ENCODE measurements at places on chromosomes 6 and 20.
A peak's percentile ranks its signal among the peaks of the same experiment; 100 is the strongest.

DNA sequence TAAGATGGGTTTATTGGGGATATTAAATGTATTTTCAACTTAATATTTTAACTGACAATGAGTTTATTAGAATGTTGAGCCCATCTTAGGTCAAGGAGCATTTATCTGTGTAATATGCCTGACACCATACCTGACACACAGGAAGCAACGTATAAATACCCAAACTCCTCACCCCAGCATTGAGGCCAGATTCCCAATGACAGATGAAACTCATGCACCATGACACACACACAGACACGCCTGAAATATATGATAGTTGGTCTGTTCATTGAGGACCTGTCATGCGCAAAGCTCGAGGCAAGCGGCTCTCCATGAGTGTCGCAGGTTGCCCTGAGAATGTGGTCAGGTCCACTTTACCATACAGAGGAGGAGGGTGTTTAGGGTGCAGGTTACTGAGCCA is 64.1 kb downstream of the GFOD1 start:
- no peak for DNase-seq

- peak; percentile 61 for DNase-seq
Measured at GRCh38 chr6:7073821-7074525, 33.8 kb upstream of the RREB1 start.

DNA sequence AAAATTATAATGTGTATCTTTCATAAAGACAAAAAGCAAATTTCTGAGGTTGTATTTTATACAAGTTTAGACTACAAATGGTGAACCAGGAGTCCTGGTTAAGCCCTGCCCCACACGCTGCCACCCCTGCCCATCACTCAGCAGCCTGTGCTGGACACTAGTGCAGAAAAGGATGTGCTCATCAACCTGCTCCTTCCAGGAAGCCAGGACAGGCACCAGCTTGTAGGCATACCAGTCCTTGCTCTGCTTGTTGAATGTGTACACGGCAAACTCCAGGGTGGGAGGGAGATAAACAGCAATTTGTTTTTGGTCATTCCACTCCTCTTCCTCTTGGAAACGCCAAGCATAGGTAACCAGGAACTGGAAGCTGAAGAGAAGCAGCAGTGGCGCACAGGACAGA is 18.1 kb downstream of the CST9L start:
- no peak for DNase-seq

GRCh38 chr6:146183831-146184230 is 155.0 kb downstream of the GRM1 start:
- no peak for DNase-seq

- no peak for DNase-seq
Measured at GRCh38 chr6:109740787-109741186, 49.7 kb downstream of the FIG4 start.

- no peak for DNase-seq
Measured at GRCh38 chr6:89281779-89282246, 33.3 kb downstream of the GABRR2 start.

- DNase-seq, result no peak
Measured at GRCh38 chr6:117677553-117678141, 2.4 kb downstream of the NUS1 start.

DNA sequence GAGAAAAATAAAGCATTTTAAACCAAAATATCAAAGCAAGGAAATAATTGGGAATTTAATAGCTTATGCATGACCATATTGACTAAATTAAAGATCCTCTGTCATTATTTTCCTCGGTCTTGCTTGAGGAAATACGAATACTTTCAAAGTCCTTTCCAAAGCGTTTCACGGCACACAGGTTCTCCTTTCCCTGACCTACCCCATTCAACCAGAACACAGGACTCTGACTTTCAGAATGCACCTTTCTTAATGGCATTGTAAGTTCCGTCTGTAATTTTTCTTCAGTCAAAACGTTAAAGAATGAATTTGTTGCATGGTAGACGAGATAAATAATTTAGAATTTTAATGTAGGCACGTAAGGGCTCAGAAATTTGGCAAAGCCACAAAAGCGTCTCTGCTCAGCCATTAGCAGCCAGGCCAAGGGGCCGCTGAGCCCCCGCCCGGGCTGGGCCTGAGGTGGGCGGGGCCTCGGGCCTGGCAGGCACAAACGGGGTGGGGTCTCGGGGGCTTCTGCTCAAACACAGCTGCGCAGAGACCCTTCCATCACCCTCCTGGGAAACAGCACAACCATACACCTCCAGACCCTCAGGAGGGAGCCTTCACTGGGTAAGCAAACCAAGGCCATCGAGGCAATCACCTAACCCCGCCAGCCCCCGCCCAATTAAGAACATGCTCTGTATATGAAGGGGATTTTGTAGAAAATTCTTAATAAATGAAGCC is 3.4 kb downstream of the NEDD9 start:
- DNase-seq, result no peak

GRCh38 chr6:16690608-16691142 is 70.6 kb downstream of the ATXN1 start:
- no peak for DNase-seq

- DNase-seq, result peak; percentile 91
Measured at GRCh38 chr20:2206957-2207769, 88.6 kb upstream of the TGM3 start.

GRCh38 chr6:106882601-106883518 is 91.7 kb downstream of the CD24 start:
- DNase-seq, result no peak

DNA sequence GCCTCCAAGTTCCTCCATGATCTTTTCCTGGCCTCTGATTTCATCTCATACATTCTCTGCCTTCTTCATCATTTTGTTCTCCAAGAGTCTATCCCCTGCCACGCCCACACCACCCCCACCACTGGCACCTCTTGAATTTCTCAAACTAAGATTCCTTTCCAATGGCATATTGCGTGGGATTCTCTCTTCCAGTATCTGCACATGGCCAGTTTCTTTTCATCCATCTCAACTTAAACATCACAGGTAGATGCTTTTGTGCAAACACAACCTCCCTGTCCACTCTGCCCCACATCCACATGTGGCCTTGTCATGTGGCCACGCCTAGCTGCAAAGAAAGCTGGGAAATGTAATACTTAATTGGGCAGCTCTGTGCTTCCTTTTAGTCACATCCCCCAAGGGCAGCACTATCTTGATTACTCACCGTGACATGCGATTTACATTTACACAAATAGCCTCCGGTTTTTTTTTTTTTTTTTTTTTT is 33.4 kb upstream of the ZMYND8 start:
- no peak for DNase-seq

GRCh38 chr20:32483351-32484224 is 101.5 kb downstream of the NOL4L start:
- peak; percentile 67 for DNase-seq

GRCh38 chr6:87540539-87540938 is 49.2 kb downstream of the RARS2 start:
- DNase-seq, result no peak

DNA sequence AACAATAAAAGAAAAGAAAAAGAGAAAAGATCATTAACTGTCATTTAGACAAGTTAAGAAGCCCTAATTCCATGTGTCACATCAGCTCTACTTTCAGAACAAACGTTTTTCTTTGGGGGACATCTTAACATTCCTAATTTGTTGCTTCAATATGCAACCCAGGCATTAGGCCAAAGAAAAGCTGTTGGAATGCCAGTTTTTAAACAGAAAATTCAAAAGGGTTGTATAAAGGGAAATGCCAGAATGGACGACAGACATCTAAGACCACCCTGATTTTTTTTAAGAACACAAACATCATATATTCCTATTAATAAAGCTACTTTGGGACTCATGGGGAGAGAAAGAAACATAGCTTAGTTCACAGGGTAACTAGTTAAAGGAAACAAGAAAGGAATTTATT is 315.0 kb downstream of the GMDS start:
- no peak for DNase-seq

- DNase-seq, result no peak
Measured at GRCh38 chr6:133648581-133648980, 240.3 kb upstream of the TCF21 start.

- DNase-seq, result no peak
Measured at GRCh38 chr20:21981179-21981578, 275.7 kb downstream of the PAX1 start.

- no peak for DNase-seq
Measured at GRCh38 chr20:51098284-51098810, 75.4 kb upstream of the KCNG1 start.

DNA sequence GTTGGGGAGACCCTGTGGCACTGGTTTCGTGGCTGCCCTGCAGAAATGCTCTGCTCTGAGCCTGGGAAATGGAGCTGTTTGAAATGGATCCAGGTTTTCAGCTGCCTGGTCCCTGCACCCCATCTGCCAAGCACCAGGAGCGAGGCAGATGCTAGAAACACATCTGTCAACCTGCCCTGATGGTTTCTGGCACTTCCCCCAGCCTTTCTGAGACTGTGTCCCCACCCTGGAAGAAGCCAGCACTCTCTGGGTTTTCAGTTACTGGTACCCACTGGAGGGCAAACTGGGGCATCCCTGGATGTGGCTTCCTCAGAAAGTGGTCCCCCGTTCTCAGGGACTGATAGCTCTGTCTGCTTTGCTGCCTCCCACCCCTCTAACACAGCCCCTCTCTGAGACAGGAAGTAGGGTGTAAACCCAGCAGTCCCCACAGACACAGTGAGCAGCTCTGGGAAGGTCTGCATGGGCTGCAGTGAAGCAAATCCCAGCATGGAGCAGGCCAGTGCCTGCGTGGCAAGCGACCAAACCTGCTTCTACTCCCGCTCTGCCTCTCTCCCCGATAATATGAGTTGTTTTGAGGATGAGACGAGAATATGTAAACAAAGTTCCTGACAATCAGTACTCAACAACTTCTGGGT is 54.2 kb upstream of the MAFB start:
- DNase-seq, result no peak

GRCh38 chr6:22221630-22222029 is 75.2 kb downstream of the PRL start:
- DNase-seq, result no peak

GRCh38 chr20:17808357-17808756 is 108.6 kb downstream of the BANF2 start:
- DNase-seq, result no peak

GRCh38 chr6:125393449-125393858 is 91.7 kb upstream of the HDDC2 start:
- no peak for DNase-seq

GRCh38 chr6:91376686-91377085 is 789.8 kb upstream of the MAP3K7 start:
- no peak for DNase-seq

DNA sequence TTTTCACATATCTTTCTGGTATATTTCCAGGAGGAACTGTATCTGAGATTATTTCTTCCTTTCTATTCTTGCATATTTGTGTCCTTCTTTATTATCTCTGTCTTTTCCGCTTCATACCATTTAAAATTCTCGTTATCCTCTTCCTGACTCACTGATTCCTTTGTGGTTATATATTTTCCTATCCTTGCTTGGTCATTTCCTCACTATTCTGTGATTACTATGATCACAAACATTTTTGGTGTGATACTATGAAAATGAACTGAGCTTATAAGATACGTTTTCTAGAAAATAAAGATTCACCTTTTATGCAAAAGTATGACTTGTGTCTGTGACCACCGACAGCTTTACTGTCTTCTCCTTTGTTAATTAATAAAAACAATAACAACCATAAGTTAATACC is 26.5 kb upstream of the MYCT1 start:
- no peak for DNase-seq
